Stimulated activated CD4-positive, alpha-beta T cell treated with anti-CD3 and anti-CD28 coated beads, Interleukin-12 subunit alpha, Interleukin-12 subunit beta, amount 100 ng/mL, for 48 hours (primary cell): ENCODE measurements at places on chromosomes 2 and 18.

- DNase-seq, result no peak
Measured at GRCh38 chr18:26487437-26487836, 60.9 kb downstream of the KCTD1 start.

GRCh38 chr18:38257661-38258060 lies 692.1 kb upstream of the CELF4 start:
- DNase-seq, result no peak

DNA sequence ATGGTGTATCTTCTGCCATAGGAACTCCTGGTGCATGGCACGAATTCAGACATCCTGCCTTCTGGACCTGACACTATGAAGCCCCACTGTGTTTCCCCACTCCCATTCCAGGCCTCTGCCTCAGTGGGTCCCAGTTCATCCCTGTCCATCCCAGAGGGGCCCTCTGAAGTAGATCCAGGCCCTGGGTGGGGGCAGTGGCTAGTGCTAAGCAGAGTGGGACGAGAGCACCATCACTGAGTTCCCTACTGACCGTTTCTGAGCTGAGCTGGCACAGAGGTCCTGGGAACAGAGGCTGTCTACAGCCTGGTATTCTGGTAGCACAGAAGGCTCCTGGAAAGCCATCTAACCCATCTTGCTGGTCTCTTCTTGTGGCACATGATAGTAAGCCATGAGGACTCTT lies 54.0 kb downstream of the ATOH8 start:
- no peak for DNase-seq

GRCh38 chr2:47195148-47195547 lies 40.0 kb upstream of the STPG4 start:
- no peak for DNase-seq

- no peak for DNase-seq
Measured at GRCh38 chr2:56017784-56018183, 94.2 kb upstream of the EFEMP1 start.

DNA sequence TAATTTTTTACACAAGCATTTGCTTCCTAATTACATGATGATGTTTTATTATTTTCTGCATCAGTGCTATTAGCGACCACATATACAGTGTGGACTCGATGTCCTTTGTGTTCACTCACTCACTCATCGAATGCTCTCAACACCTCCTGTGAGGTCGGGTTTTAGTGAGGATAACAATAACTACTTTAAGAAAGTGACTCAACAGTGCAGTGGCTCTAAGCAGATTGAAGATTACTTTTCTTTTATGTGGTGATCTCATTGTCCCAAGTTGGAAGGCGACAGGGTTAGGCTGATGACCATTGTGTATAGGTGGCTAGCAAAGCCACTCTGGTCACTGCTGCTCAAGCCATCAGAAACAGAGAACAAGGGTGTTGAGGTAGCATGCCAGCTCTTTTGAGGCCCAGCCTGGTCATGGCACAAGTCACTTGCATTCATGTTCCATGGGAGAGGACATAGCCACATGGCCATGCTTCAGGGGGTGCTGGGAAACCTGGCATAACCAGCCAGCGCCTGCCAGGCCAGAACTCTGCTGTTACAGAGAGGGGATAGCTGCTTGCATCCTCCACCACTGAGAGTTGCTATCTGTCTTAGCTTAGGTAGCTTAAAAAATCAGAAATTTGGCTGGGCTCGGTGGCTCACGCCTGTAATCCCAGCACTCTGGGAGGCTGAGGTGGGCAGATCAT lies 60.4 kb downstream of the PDCL3 start:
- no peak for DNase-seq

DNA sequence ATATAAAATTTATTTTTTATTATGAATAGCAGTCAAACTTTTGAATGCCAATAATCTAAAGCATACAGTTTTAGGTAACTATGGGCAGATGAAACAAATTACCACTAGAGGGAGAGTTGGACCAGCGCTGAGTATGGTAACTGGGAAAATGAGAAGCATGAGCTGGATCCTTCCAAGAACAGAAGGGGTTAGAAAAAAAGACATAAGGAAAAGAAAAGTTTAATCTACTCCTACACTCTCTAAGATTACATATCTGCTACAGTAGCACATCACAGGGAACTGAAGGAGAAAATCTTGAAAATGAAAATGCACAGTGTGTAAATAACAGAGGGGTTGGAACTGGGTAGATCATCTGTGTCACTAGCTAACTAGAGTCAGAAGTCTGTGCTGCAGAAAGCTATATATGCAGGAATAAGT lies 15.5 kb downstream of the REG3G start:
- no peak for DNase-seq

DNA sequence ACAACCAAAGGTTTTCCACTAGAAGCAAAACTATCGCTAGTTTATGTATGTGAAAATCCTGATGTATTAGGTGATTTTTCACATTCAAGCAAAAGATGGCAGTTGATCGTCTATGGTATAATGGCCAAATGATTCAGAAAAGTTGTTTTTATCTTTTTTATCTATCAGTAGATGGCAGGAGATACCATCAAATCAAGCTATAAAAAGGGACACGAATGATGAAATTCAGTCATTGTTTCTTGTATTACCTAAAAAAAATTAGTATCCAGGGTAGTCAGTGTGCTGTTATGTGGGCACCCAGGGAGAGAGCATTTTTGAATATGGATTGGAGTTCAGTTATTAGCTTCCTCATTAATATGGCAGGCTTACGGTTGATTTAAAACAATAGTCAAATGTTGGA lies 22.9 kb upstream of the CAVIN2 start:
- DNase-seq, result no peak

GRCh38 chr2:130878316-130878715 lies 41.6 kb downstream of the ARHGEF4 start:
- DNase-seq, result no peak

DNA sequence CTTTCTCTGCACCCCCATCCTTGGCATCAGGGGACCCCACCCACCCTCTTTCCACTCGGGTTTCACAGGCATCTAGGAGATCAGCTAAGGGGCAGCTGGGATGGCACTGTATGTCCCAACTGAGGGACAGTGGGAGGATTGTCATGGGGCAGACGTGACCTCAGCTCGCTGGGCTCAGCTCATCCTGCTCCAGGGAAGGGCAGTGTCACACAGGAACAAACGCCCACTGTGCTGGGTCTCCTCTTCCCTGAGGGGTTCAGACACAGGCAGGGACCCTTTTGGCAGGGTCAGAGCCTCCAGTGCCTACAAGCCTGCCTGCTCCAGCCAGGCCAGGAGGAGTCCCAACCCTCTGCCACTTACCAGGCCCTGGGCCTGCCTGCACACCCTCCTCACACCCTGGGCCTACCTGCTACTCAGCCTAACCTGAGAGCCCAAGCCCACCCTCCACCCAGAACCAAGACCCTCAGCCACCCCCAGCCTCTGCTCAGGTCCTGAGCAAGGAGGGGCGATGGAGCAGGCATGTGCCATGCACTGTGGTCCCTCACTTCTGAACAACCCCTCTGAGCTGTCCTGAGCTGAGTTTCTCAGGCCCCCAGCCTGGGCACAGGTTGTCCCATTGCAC lies 68.2 kb downstream of the HS1BP3 start:
- no peak for DNase-seq

- no peak for DNase-seq
Measured at GRCh38 chr2:128233790-128234395, 84.8 kb downstream of the HS6ST1 start.

GRCh38 chr2:167832868-167833287 lies 414.5 kb downstream of the STK39 start:
- DNase-seq, result no peak

- DNase-seq, result no peak
Measured at GRCh38 chr2:18630941-18631340, 41.6 kb upstream of the NT5C1B start.

DNA sequence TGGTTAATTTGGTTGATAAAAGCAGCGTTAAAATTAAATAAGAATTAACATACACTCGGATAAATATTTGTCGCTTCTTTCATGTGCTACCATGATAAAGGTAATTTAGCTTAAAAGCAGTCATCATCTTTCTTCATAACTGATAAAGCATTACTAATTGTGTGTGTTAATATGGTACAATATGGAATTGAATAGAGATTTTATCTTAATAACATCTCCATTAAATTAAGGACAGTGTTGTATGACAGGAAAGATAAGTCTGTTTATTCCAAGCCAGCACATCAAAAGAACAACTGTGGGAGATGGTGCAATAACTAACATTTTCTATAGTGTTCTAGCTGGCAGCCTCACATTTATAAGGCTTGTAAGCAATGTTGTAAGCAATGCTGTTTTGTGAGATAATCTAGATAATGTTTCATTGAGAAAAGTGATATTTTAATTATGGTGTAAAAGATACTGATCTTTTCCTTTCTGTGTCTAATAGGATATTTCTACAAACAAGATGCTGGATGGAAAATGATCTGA lies 64.4 kb upstream of the AFF3 start:
- no peak for DNase-seq

DNA sequence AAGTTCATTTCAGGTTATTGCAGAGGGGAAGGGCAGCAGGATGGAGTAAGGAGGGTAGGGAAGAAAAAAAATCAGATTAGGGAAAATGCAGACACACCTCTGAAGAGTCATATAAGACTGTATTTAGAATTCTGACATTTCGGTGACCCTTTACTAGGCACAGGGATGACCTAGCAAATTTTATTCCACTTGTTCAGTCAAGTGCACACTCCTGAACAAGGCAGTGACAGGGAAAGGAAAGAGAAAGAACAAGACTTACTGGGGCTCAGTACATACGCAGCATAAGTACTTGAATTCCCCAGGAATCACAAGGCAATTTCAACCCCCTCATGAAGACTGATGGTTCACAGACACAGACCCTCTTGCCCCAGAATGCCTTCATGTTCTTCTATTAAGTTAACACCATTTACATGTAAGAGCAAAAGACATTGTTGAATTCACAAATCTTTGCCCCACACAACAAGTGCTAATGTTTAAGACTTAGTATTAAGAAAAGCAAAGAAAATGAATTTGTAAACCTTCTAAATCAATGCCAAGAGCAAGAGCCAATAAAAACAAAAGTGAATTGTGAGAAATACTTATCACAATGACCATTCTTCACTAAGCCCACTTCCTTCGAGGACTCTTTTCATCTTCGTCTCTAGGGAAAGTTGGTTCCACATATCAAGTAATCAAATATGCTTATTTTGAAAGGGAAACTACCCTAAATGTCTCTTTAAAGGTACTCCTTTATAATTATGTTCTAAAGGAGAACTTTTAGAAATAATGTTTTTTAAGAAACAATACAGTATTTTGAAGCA lies 47.0 kb downstream of the COBLL1 start:
- no peak for DNase-seq

DNA sequence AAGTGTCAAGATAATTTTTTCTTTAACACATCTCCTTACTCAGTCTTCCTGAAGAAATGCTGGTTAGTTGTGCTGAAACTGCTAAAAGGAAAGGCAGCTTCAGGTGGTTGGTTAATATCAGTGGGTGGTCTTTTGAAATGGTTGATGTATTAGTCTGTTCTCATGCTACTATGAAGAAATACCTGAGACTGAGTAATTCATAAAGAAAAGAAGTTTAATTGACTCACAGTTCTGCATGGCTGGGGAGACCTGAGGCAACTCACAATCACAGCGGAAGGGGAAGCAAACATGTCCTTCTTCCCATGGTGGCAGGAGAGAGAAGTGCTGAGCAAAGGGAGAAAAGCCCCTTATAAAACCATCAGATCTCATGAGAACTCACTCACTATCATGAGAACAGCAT lies 125.9 kb upstream of the CYRIA start:
- no peak for DNase-seq

- no peak for DNase-seq
Measured at GRCh38 chr2:64311948-64312621, 141.9 kb upstream of the LGALSL start.

DNA sequence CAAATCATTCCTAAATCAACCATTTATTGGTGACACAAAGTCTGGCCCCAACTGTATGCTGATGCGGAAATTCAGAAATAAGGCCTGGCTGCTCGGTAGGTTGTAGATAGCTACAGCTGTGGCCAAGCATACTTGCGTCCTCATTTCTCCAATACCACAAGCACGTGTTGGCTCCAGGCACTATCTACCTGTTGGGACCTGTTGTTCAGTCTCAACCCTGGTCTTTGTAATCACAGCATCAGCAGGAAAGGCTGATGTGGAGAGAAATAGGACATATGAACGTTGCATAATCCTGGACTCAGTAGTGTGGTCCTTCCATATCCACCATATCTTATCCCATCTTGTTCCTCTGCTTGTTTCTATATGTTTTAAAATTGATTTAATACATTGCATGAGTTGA lies 212.6 kb downstream of the PMAIP1 start:
- no peak for DNase-seq

- DNase-seq, result no peak
Measured at GRCh38 chr2:148006249-148007007, 14.1 kb downstream of the ORC4 start.

DNA sequence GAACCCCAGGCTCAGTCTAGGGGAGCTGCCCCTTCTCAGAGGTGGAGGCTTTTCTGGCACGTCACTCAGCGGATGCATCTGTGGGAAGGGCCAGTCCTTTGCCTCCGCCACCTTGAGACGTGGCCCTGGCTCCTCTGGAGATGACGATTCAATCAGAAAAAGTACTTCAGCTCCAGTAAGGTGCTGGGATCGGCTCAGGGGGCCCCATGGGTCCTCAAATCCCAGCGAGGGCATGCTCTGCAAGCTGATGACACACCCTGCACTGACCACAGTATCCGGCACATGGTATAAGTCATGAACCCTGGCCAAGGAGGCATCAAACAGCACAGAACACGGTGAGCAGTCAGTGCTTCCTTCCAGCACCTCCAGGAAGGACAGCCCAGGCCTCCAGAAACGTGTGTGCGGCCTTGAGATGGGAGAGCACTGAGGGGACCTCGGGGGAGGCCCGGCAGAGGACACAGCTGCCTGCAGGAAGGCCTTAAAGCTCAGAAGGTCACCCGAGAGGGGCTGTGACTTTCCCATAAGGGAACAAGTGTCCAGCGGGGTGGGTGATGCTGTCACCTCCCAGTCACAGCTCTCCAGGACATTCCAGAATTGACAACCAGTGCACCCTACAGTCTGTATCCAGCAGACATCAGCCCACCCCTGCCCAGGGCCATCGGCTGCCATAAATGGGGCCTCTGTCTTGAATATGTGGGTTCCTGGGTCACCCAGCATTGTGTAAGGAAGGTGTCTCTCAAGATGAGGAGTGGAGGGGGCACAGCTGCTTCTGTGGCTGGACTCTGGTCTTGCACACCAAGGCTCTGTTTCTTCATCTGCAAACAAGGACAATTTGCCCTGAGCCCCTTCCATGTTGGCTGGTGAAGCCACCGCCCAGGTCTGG lies 205.8 kb downstream of the NDUFA10 start:
- no peak for DNase-seq

DNA sequence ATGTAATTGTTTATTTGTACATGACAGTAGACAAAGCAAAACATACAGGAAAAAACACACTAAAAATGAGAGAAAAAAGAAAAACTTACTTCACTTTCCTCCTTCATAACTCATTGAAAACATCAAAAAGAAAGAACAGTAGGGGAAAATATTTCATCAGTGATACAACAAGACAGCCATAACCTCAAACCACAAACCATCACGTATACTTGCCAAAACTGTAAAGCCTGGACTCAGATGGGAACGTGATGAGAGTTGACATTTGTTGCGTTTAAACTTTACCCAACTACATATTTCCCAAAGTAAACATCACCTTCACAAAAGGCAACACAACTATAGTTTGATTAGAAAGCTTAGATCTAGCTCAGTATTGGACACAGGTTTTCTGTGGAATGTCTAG lies 278.2 kb upstream of the COL3A1 start:
- no peak for DNase-seq
